Activated CD8-positive, alpha-beta T cell treated with anti-CD3 and anti-CD28 coated beads, Interleukin-2, amount 10 ng/mL, durations not matched to agents 7 days and 5 days (primary cell): ENCODE measurements at places on chromosomes 11 and 22. TPM values are rescaled to one million over a fixed set of nuclear protein-coding genes. Genes with fewer than 3 reads are reported as not detected.

- H3K4me3 ChIP-seq: no peak overlapping the region
- H3K36me3 ChIP-seq: no peaks in the 10 kb centered on the region
- H3K4me1 ChIP-seq: no peaks in the 10 kb centered on the region
- H3K27ac ChIP-seq: no peak overlapping the region
These were observed 913.8 kb upstream of the CHORDC1 start for GRCh38 chr11:91136631-91137030.

GRCh38 chr11:62918531-62918930 is 2.6 kb downstream of the CHRM1 start:
- no peaks in the 10 kb centered on the region for H3K36me3 ChIP-seq
- no peak overlapping the region for H3K27ac ChIP-seq
- H3K27me3 ChIP-seq: peaks cover 29% of the 10 kb centered on the region
- peaks cover 4% of the 10 kb centered on the region for H3K4me1 ChIP-seq
- H3K4me3 ChIP-seq: no peak overlapping the region

DNA sequence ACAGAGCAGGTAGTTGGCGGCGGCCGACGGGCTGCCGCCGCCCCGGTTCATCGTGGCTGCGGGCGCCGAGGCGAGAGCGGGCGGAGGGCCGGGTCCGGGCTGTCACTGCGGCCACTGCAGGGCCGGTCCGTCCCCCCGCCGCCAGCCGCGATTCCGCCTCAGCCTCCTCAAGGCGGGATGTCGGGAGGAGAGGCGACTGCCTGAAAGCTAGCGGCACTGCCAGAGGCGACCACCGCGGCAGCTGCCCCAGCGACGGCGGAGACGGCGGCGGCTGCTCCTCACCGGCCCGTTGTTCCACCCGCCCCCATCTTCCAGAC is 234 bp downstream of the SESN3 start:
- H3K4me1 ChIP-seq: peaks cover 48% of the 10 kb centered on the region
- no peak for DNase-seq
- peaks cover 13% of the 10 kb centered on the region for H3K36me3 ChIP-seq

- no peak overlapping the region for H3K4me3 ChIP-seq
- H3K36me3 ChIP-seq: no peaks in the 10 kb centered on the region
- H3K27ac ChIP-seq: no peak overlapping the region
- no peak for DNase-seq
- H3K27me3 ChIP-seq: peaks cover 6% of the 10 kb centered on the region
- peaks cover 3% of the 10 kb centered on the region for H3K4me1 ChIP-seq
These were observed 21.5 kb upstream of the MMP7 start for GRCh38 chr11:102552020-102552419.

GRCh38 chr11:71543866-71544265 is 4.4 kb upstream of the KRTAP5-9 start:
- H3K4me1 ChIP-seq: peaks cover 11% of the 10 kb centered on the region
- no peak for DNase-seq
- no peak overlapping the region for H3K27ac ChIP-seq
- H3K4me3 ChIP-seq: no peak overlapping the region

- H3K27me3 ChIP-seq: no peaks in the 10 kb centered on the region
- H3K4me3 ChIP-seq: peak within 1 kb of the TSS; percentile 82
- peak; percentile 90 for DNase-seq
- H3K4me1 ChIP-seq: peaks cover 55% of the 10 kb centered on the region
These were observed at the start of gene LGALS1 for GRCh38 chr22:37674951-37675929. Gene LGALS1, plus strand, starts transcription at chr22:37675636. Its CDS starts 67 bp downstream, at chr22:37675703.

Gene NCAPD3
- total RNA-seq: 125 TPM
